HT-29 (cell line): ENCODE measurements at places on chromosomes 11 and 22. TPM values are rescaled to one million over a fixed set of nuclear protein-coding genes. Genes with fewer than 3 reads are reported as not detected.

CREB3L1 gene
- 50.1 and 64.2 TPM in 2 replicates for total RNA-seq

MRGPRG gene
- total RNA-seq: not detected in 2 replicates

FAM180B gene
- total RNA-seq: not detected in 2 replicates

F2 gene
- 0.38 and 1.7 TPM in 2 replicates for total RNA-seq

UPK3A gene
- 4.7 and 6.0 TPM in 2 replicates for total RNA-seq

DNA sequence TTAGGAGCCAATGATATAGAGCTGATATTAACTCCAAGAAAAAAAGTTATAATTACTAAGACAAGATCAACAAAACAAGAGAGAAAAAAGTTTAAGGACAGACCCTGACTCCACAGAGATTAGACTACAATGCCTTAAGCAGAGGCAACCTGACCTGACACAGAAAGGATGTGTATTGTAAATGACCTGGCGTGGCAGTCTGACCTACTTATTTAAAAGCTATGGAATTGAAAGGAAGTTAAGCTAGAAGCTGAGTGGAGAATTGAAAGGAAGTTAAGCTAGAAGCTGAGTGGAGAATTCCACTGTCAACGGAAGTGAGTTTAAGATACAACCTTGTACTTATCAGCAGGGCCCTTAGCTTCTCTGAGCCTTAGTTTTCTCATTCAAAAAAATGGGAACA, 885.4 kb downstream of the OPCML start:
- no peak for DNase-seq

GRCh38 chr11:8822469-8822868, 88.5 kb upstream of the AKIP1 start:
- DNase-seq: no peak

- no peak for DNase-seq
These were observed 112.1 kb downstream of the ATXN10 start for GRCh38 chr22:45783690-45784089.

- DNase-seq: no peak
These were observed 395.0 kb upstream of the CCDC90B start for GRCh38 chr11:83681031-83681781.

DNA sequence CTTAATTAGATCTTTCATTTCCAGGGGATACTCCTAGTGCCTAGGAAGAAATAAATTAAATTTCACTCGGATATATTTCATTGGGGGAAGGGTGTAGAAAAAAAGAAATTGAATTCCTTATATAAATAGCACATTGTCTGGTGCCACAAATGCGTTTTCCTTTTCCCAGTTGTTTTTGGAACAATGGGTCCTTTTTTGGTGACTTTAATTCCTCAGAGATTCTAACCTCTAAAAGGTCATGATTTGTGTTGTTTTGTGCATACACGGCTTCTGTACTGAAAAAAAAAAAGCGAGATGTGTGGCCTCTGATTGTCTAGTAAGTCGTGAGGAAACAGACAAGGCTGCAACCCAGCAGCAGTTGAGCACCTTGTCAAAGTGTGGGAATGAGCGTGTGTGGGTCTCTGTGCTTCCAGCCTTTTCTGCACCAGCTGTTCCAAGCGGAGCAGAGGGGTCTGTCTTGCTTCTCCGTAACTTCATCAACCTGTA, 64.5 kb upstream of the CRTAM start:
- DNase-seq: no peak

GRCh38 chr11:86372586-86372985, 2.1 kb upstream of the CCDC81 start:
- DNase-seq: no peak

- DNase-seq: no peak
These were observed 552 bp downstream of the PRR33 start for GRCh38 chr11:1890856-1891830.

DNA sequence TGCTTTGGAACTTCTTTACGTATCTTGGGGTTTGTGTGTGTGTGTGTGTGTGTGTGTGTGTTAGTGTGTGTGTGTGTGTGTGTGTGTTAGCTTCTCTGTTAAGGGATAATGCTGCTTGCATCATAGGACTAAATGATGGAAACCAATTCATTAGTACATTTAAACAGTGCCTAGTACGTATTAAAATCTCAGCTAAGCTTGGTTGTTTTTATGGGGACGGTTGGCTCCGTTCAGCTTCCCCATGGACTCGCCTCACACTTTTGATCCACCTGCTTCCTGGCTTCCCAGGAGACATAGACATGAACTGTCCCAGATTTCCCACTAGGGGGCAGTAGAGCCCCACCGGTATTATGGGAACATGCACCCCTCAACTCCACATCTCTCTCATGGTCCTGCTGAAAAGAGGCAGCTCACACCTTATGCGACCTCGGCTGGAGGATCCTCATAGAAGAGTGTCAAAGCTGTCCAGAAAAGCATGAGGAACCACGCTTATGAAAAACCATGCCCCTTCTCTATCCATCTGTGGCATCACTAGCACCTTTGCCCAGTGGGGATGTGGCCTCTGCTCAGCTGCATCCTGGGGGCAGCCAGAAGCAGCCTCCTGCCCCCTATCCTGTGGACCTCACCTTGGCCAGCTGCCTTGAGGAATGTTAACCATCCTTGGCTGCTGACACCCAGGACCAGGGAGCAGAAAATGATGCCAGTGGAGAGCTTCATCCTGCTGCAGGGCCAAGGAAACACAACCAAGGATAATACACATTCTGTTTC, 9.7 kb upstream of the SAAL1 start:
- DNase-seq: peak; percentile 88

- peak; percentile 87 for DNase-seq
These were observed 15.8 kb upstream of the SIK2 start for GRCh38 chr11:111586388-111586831.

- DNase-seq: no peak
These were observed 525.8 kb upstream of the FAT3 start for GRCh38 chr11:91698845-91699244.
